ENCODE measurements at places on chromosomes 2 and 18.

- DNase-seq = no peak
These were observed 216.2 kb downstream of the GBX2 start for GRCh38 chr2:235951982-235952381.

- DNase-seq = peak; percentile 31
These were observed 539.6 kb downstream of the PID1 start for GRCh38 chr2:228731517-228731916.

- no peak for DNase-seq
These were observed 29.4 kb upstream of the MBP start for GRCh38 chr18:77161961-77162360.

GRCh38 chr2:227179988-227180685 is 15.7 kb downstream of the COL4A3 start:
- no peak for DNase-seq

GRCh38 chr18:22167471-22168241 is 1.7 kb upstream of the GATA6 start:
- DNase-seq = no peak

DNA sequence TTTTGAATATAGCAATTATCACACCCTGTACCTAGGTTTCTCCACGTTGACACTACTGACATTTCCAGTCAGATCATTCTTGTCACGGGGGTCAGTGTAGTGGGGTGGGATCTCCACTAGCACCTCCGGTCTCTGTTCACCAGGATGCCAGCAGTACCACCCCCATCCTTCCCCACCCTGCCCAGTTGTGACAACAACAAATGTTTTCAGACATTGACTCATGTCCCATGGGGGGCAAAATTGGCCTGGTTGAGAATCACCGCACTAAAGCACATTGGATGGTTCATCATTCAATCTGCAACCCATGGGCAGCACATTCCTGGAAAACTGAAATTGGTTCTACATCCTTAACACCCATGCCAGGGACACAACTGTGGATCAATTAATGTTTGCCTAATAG is 32.3 kb downstream of the FEZ2 start:
- no peak for DNase-seq
